ENCODE measurements at places on chromosomes 5 and 9.

DNA sequence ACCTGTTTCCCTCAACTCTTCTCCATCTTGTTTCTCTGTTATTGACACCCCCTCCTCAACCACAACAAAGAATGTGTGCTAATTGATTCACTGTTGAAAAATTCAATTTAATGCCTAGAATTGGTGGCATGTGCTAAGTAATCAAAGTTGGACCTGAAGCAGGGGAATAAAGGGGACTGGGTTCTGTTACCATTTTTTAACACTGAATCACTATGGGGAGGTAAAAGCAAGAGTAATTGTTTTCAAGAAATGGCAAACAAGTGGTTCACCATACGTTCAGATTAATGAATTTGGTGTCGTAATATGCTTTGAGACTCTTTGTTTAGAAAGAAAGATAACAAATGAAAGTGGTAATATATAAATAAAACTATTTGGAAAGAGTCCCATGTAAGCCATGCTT lies 17.0 kb upstream of the SSBP2 start:
- no peak for DNase-seq

DNA sequence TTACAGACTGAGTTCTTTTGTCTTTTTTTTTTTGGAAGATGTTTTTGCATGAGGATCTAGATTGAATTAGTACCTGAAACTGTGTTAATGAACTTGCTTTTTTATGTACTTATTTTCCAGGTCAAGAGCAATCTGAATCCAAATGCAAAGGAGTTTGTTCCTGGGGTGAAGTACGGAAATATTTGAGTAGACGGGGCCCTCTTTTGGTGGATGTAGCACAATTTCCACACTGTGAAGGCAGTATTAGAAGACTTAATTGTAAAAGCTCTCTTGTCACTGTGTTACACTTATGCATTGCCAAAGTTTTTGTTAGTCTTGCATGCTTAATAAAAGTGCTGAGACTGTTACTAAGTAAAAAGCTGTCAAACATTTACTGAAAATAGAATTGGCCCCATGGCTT lies 14.5 kb downstream of the SLC23A1 start:
- no peak for DNase-seq

GRCh38 chr5:145975361-145976066 lies 39.1 kb downstream of the SH3RF2 start:
- no peak for DNase-seq

- no peak for DNase-seq
These were observed 2.9 kb downstream of the ARSK start for GRCh38 chr5:95557841-95558240.

GRCh38 chr9:86079865-86080469 lies 19.4 kb downstream of the GOLM1 start:
- DNase-seq = no peak
